ENCODE measurements at places on chromosomes 13 and 19. TPM values are rescaled to one million over a fixed set of nuclear protein-coding genes. Genes with fewer than 3 reads are reported as not detected.
A peak's percentile ranks its signal among the peaks of the same experiment; 100 is the strongest.

The KHSRP gene
- 157 TPM for total RNA-seq

- no peaks in the 10 kb centered on the region for H3K4me1 ChIP-seq
- H3K27ac ChIP-seq: no peak overlapping the region
- no peak overlapping the region for H3K4me3 ChIP-seq
Observed at GRCh38 chr13:56687131-56687530, 453.6 kb upstream of the PRR20A start.

DNA sequence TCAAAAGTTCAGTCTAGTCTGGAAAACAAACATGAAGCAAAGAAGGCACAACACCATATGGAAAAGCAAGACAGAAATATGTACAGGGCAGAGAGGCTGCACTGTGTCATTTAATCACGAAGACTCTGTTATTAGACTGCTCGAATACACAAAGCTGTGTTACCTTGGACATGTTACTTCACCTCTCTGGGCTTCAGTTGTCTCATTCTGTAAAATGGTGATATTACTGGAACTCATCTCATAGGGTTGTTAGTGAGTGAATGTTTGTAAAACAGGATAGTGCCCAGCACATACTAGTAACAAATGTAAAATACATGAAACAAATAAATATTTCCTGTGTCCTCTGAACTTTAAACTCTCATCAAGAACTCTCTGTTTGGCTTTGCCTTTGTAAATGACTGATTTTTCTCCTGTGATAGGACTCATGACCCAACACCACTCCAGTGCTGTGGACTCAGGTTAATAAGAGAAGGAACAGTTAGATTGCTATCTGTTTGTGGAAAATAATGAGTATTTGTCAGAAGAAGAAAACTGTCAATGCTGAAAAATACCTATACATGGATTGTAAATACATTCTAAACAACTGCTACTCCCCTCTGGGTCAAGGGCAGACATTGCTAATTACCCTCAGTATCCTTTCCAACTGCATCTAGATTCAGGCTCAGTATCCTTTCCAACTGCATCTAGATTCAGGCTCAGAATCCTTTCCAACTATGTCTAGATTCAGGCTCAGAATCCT is 62.3 kb downstream of the ZIC5 start:
- no peak for DNase-seq
- peaks cover 3% of the 10 kb centered on the region for H3K27me3 ChIP-seq
- H3K4me3 ChIP-seq: no peak overlapping the region
- H3K27ac ChIP-seq: no peak overlapping the region

DNA sequence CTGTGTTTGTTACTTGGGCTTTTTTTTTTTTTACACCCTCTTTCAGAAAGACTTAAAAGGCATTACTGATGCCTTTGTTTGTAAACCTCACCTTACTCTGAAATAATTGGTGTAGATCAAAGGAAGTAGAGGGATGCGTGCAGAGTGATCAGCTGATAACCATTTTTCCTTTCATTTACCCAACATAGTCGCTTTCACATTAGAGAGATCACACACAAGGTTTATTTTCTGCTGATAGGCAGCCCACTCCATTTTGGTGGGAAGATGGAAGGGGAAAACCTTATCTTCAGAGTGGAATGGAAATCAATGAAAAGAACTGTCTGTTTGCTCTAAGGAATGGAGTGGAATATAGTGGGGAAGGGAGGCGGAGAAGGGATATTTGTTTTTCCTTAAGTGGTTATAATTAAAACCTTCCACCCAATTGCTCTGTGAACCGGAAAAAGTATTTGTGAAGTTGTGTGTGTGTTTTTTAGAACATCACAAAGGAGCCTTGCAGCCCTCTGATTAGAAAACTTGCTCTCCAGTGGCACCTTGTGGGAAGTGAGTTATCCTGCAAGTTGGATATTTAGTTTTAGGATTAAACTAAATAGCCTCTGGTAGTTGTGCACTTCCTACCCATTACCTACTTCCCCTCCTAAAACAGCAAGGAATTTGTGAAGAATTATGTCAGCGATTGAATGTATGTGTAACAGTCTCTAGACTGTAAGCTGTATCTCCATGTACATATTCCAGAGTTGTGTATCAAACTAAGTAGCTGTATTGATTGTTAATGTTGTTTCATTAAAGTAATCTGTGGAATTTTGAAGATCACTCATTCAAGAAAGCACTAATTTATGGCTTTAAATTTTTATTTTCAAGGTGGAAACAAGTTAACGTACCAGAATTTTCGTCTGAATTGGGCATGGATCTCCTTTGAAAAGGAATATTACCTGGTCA is 76.8 kb downstream of the FREM2 start:
- H3K4me1 ChIP-seq: no peaks in the 10 kb centered on the region
- H3K4me3 ChIP-seq: no peak overlapping the region
- H3K27ac ChIP-seq: no peak overlapping the region

- peaks cover 18% of the 10 kb centered on the region for H3K4me1 ChIP-seq
- H3K27ac ChIP-seq: no peak overlapping the region
- H3K36me3 ChIP-seq: no peaks in the 10 kb centered on the region
- H3K4me3 ChIP-seq: no peak overlapping the region
- H3K27me3 ChIP-seq: no peaks in the 10 kb centered on the region
Observed at GRCh38 chr13:30392681-30393045, 29.6 kb upstream of the UBE2L5 start.

- DNase-seq: peak; percentile 41
- H3K27ac ChIP-seq: peak overlapping the region; percentile 99
- H3K4me1 ChIP-seq: peaks cover 23% of the 10 kb centered on the region
- peaks cover 12% of the 10 kb centered on the region for H3K36me3 ChIP-seq
Observed at GRCh38 chr13:27619093-27619727, 1.1 kb downstream of the LNX2 start.

DNA sequence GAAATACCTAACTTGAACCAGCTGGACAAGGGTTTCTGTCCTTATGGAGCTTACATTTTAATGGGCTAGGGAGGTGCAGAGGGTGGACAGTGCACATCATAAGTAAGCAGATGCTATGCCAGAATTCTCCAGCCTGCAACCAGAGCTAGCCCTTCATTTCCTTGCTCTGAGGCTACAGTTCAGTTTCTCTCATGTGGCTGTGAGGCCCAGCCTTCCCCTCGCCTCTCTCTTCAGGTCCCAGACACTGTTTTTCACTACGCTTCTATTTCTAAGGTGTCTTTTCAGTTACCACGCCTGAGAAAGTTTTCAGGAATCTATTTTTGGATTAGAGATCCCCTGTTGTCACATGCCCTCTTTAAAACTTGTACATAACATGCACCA is 141.9 kb downstream of the PCCA start:
- no peaks in the 10 kb centered on the region for H3K36me3 ChIP-seq
- no peaks in the 10 kb centered on the region for H3K4me1 ChIP-seq
- DNase-seq: no peak
- no peak overlapping the region for H3K27ac ChIP-seq

- no peak overlapping the region for H3K27ac ChIP-seq
- DNase-seq: no peak
- H3K4me1 ChIP-seq: peaks cover 4% of the 10 kb centered on the region
- no peak overlapping the region for H3K4me3 ChIP-seq
Observed at GRCh38 chr13:94351292-94351990, 128.0 kb downstream of the DCT start.

GRCh38 chr19:45424191-45425058 is 708 bp upstream of the ERCC1 start:
- peak overlapping the region; percentile 77 for H3K4me3 ChIP-seq
- peaks cover 17% of the 10 kb centered on the region for H3K4me1 ChIP-seq
- H3K36me3 ChIP-seq: peaks cover 14% of the 10 kb centered on the region
- peak; percentile 62 for DNase-seq

- H3K36me3 ChIP-seq: no peaks in the 10 kb centered on the region
- peaks cover 15% of the 10 kb centered on the region for H3K4me1 ChIP-seq
- peak overlapping the region; percentile 34 for H3K27ac ChIP-seq
- no peak overlapping the region for H3K4me3 ChIP-seq
- peak; percentile 72 for DNase-seq
Observed at GRCh38 chr19:45472563-45473366, 5.0 kb downstream of the FOSB start.

GRCh38 chr19:610071-610800 is 20.6 kb downstream of the HCN2 start:
- peak; percentile 62 for DNase-seq
- no peaks in the 10 kb centered on the region for H3K36me3 ChIP-seq
- peaks cover 3% of the 10 kb centered on the region for H3K4me1 ChIP-seq
- peak overlapping the region; percentile 69 for H3K27ac ChIP-seq
- H3K4me3 ChIP-seq: no peak overlapping the region
- H3K27me3 ChIP-seq: no peaks in the 10 kb centered on the region

- peaks cover 48% of the 10 kb centered on the region for H3K4me1 ChIP-seq
- no peak for DNase-seq
- H3K27me3 ChIP-seq: no peaks in the 10 kb centered on the region
Observed at GRCh38 chr13:98509271-98510155, 67.4 kb downstream of the STK24 start.

DNA sequence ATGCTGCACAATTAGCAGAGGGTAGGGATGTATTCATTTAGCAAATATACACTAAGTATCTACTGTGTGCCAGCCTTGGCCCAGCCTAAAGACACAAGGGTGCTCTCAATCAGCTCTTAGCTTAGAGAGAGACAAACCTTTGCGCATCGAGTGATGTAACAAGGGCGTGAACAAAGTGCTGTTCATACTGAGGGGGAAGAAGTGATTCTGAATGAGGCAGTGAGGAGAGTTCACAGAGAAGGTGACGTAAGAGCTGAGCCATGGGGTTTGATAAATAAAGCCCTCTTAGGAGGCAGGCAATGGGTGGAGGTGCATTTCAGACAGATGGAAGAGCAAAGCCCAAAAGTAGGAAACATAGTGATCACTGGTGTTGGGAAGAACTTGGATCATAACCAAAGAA is 68.5 kb downstream of the FLT1 start:
- DNase-seq: no peak
- no peaks in the 10 kb centered on the region for H3K36me3 ChIP-seq
- H3K27me3 ChIP-seq: no peaks in the 10 kb centered on the region

The CDX2 gene
- total RNA-seq: 0.12 TPM

The CGB3 gene
- total RNA-seq: not detected

The RASAL3 gene
- total RNA-seq: 4.6 TPM

The CACNG8 gene
- not detected for total RNA-seq

GRCh38 chr19:3785938-3786824 is at the start of gene MATK:
Gene MATK, minus strand, starts transcription at chr19:3786381. Its CDS starts 1,246 bp downstream, at chr19:3785135.
- no peaks in the 10 kb centered on the region for H3K4me1 ChIP-seq
- H3K27me3 ChIP-seq: no peaks in the 10 kb centered on the region
- peak within 1 kb of the TSS; percentile 66 for H3K4me3 ChIP-seq
- no peak for DNase-seq

- no peaks in the 10 kb centered on the region for H3K36me3 ChIP-seq
- H3K27me3 ChIP-seq: no peaks in the 10 kb centered on the region
- no peak overlapping the region for H3K27ac ChIP-seq
- DNase-seq: peak; percentile 72
- no peak overlapping the region for H3K4me3 ChIP-seq
- H3K4me1 ChIP-seq: no peaks in the 10 kb centered on the region
Observed at GRCh38 chr13:111954661-111955411, 112.1 kb upstream of the SOX1 start.

The ZGLP1 gene
- total RNA-seq: 5.1 TPM

DNA sequence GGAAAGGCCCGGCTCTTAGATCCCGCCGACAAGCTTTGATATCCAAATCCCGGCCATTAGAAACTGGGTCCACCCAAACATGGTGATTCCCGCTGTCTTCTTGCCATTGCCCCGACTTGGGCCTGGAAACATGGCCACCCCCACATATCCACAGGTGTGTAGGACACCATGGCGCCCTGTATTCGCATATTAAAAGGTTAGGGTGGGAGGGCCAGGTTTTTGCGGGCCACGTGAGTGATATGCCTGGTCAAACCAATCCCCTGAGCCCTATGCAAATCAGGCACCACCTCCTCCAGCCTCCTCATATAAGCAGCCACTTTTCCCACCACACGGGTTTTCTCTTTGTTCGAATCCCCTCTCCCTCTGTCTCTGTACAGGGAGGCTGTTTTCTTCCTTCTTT is 766.4 kb downstream of the UQCRFS1 start:
- no peak overlapping the region for H3K27ac ChIP-seq
- no peaks in the 10 kb centered on the region for H3K4me1 ChIP-seq
- no peak for DNase-seq
- no peaks in the 10 kb centered on the region for H3K27me3 ChIP-seq

The YJEFN3 gene
- total RNA-seq: 0.77 TPM

The C19orf67 gene
- total RNA-seq: 1.0 TPM

DNA sequence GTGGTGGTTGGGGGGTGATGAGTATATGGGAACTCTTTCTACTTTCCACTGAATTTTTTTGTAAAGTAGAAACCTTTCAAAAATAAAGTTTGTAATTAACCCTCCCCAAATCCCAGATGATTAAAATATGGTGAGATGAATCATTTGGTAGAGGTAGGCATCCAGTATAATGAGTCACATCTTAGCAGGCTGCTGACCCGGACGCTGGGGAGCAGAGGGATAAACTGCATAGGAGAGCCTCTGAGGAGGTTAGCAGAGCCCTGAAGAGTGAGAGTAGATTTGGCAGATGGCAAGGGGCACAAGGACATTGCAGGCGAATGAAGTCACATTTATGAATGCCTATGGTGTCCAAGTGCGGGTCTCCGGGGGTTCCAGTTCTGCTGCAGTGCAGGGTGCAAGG is 293.8 kb downstream of the FGF9 start:
- DNase-seq: no peak
- no peaks in the 10 kb centered on the region for H3K4me1 ChIP-seq
- H3K36me3 ChIP-seq: no peaks in the 10 kb centered on the region
- H3K27ac ChIP-seq: no peak overlapping the region

Measured in lung (tissue), 17 donors.